ENCODE measurements at places on chromosomes 16 and 17. TPM values are rescaled to one million over a fixed set of nuclear protein-coding genes. Genes with fewer than 3 reads are reported as not detected.

ZNF200 gene
- 3.5 TPM for polyA plus RNA-seq

KRTAP4-6 gene
- not detected for polyA plus RNA-seq

LRRC37A gene
- polyA plus RNA-seq: 1.6 TPM

TBC1D3C gene
- polyA plus RNA-seq: not detected

OR3A3 gene
- not detected for polyA plus RNA-seq

DNA sequence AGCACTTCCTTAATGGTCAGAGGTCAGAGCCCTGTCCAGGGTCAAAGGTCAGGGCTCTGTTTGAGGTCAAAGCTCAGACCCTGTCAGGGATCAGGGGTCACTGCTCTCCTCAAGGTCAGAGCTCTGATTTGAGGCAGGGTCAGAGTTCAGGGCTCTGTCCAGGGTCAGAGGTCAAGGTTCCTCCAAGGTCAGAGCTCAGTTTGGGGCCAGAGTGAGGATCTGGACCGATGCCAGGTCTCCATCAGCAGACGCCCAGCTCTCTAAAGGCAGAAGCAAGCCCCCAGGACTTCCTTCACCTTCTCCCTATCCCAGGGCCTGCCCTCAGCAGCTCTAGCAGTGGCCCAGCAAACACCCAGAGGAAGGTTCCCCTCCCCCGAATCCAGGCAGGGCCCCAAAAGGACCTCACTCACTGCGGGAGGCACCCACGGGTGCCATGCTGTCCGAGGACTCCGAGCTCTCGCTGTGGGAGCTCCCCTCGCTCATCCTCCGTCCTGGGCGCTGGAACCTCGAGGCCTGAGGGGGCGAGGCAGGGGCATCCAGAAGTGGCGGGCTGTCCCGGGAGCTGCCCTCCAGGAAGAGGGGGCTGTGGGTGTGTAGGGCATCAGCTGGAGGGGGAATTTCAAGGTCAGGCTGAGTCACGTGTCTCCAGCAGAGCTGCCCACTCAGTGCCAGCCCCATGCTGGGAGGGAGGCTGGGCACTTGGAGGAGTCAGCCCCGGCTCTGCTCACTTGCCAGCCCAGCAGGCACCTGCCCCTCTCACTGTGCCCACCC is 26.7 kb downstream of the PIMREG start:
- no peak overlapping the region for H3K27ac ChIP-seq
- no peak overlapping the region for H3K4me3 ChIP-seq
- H3K4me1 ChIP-seq: no peaks in the 10 kb centered on the region

- H3K4me1 ChIP-seq: no peaks in the 10 kb centered on the region
- no peak overlapping the region for H3K27ac ChIP-seq
- no peaks in the 10 kb centered on the region for H3K27me3 ChIP-seq
- DNase-seq: no peak
- H3K36me3 ChIP-seq: peaks cover 40% of the 10 kb centered on the region
Observed at GRCh38 chr17:12098568-12098967, 77.9 kb downstream of the MAP2K4 start.

DNA sequence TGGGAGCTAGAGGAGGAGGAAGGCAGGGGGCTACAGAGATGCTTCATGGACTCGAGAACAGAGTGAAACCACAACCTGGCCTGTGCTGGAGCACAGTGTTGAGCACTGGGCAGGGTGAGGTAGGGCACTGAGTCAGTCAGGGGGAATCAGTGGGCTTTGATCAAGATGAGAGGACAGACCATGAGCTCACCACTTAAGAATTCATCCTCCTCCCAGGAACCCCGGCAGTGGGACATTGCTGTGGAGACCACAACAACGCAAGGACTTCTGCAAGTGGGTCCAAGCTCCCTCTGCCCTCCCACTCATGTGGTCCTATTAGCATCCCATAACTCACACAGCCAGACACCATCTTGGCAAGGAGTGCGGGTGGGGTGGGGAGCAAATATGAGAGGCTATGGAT is 1.7 kb upstream of the CES5A start:
- H3K27ac ChIP-seq: no peak overlapping the region
- no peaks in the 10 kb centered on the region for H3K27me3 ChIP-seq
- DNase-seq: no peak
- no peaks in the 10 kb centered on the region for H3K36me3 ChIP-seq
- H3K4me3 ChIP-seq: no peak overlapping the region
- H3K4me1 ChIP-seq: no peaks in the 10 kb centered on the region

- no peak for DNase-seq
- H3K4me1 ChIP-seq: no peaks in the 10 kb centered on the region
- H3K36me3 ChIP-seq: no peaks in the 10 kb centered on the region
- no peak overlapping the region for H3K27ac ChIP-seq
- no peaks in the 10 kb centered on the region for H3K27me3 ChIP-seq
- H3K4me3 ChIP-seq: no peak overlapping the region
Observed at GRCh38 chr17:53227111-53227510, 595.6 kb upstream of the KIF2B start.

- H3K27me3 ChIP-seq: peaks cover 47% of the 10 kb centered on the region
- no peaks in the 10 kb centered on the region for H3K36me3 ChIP-seq
- no peaks in the 10 kb centered on the region for H3K4me1 ChIP-seq
- no peak overlapping the region for H3K27ac ChIP-seq
Observed at GRCh38 chr16:86171329-86171728, 272.4 kb downstream of the IRF8 start.

- no peak overlapping the region for H3K27ac ChIP-seq
- peak; percentile 37 for DNase-seq
- H3K4me1 ChIP-seq: no peaks in the 10 kb centered on the region
Observed at GRCh38 chr16:72467157-72467759, 295.3 kb upstream of the PMFBP1 start.

DNA sequence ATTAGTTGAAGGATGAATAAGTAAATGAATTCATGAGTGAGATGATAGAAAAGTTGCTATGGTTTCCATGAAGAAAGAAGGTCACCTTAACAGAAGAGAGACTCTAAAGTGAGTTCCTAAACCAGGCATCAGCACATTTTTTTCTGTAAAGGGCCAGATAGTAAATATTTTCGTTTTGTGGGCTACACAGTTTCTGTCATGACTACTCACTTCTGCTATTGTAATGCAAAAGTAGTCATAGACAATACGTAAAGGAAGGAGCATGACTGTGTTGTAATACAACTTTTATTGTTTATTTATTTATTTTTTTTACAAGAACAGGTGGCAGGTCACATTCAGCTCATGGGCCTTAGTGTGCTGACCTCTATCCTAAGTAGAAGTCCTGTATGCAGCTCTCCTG is 426.1 kb upstream of the DYNLRB2 start:
- no peak for DNase-seq
- no peak overlapping the region for H3K27ac ChIP-seq
- no peak overlapping the region for H3K4me3 ChIP-seq
- no peaks in the 10 kb centered on the region for H3K36me3 ChIP-seq

DNA sequence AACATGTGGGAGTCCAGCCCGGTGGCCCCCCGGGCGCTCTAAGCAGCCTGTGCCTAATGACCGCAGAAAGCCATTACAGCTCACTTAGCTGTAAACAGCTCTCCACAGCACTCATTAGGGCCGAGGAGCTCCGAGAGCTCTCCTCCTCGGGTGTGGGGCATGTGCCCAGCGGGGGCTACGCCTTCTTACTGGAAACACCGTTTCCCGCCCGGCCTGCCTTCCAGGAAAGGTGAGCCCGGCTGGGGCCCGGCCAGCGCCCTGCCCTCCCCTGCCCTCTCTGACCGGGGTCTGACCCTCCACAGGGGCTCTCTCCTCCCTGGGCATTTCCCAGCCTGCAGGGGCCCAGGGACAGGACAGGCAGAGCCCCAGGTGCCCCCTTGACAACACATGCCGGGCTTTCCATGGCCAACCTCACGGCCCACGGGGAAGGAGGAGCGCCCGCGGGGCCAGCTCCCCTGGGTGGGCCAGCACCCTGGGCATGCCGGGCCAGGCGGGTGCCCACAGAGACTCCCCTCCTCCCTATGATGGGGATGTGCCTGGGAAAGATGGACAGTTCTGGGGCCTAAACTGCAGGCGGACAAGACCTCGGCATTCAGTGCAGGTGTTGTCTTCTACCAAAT is 72.6 kb downstream of the SDK2 start:
- no peak overlapping the region for H3K27ac ChIP-seq
- H3K4me3 ChIP-seq: no peak overlapping the region
- no peaks in the 10 kb centered on the region for H3K27me3 ChIP-seq
- no peak for DNase-seq
- no peaks in the 10 kb centered on the region for H3K36me3 ChIP-seq

DNA sequence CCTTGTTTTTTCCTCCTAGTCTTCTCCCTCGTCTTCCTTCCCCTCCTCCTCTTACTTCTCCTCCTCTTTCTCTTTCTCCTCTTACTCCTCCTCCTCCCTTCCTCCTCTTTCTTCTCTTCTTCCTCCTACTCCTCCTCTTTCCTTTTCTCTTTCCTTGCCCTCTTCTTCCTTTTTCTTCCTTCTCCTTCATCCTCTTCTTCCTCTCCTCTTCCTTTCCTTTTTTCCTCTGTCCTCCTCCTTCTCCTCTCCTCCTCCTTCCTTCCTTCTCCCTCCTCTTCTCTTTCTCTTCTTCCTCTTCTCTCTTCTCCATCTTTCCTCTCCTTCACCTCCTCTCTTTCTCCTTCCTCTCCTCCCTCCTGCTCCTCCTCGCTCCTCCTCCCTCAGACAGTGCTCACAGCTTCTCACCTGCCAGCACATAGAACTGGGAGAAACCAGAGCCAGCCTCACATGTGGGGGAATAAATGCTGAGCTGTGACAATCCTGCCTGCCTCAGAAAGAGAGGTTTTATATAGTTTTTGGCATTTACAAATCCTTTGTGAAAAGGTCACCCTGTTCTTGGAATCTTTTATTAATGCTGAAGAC is 84.3 kb upstream of the NLRP1 start:
- H3K27ac ChIP-seq: no peak overlapping the region
- peaks cover 39% of the 10 kb centered on the region for H3K27me3 ChIP-seq
- H3K36me3 ChIP-seq: no peaks in the 10 kb centered on the region
- no peak for DNase-seq
- no peak overlapping the region for H3K4me3 ChIP-seq

GRCh38 chr17:65191811-65192740 is 54.9 kb downstream of the RGS9 start:
- peaks cover 19% of the 10 kb centered on the region for H3K4me1 ChIP-seq
- no peaks in the 10 kb centered on the region for H3K36me3 ChIP-seq
- no peaks in the 10 kb centered on the region for H3K27me3 ChIP-seq
- H3K27ac ChIP-seq: peak overlapping the region; percentile 63

GRCh38 chr16:26860506-26860905 is 206.2 kb upstream of the C16orf82 start:
- no peaks in the 10 kb centered on the region for H3K27me3 ChIP-seq
- H3K36me3 ChIP-seq: no peaks in the 10 kb centered on the region
- H3K27ac ChIP-seq: no peak overlapping the region
- no peak for DNase-seq
- H3K4me1 ChIP-seq: no peaks in the 10 kb centered on the region

GRCh38 chr17:80962356-80963329 is 29.0 kb upstream of the CHMP6 start:
- no peaks in the 10 kb centered on the region for H3K36me3 ChIP-seq
- no peak for DNase-seq
- H3K4me1 ChIP-seq: peaks cover 35% of the 10 kb centered on the region
- no peak overlapping the region for H3K4me3 ChIP-seq
- no peaks in the 10 kb centered on the region for H3K27me3 ChIP-seq

GRCh38 chr17:42760652-42761581 is at the start of gene RAMP2:
TSS of gene RAMP2 (plus strand) at chr17:42761227. CDS start at chr17:42761262, 35 bp downstream.
- no peaks in the 10 kb centered on the region for H3K36me3 ChIP-seq
- no peak within 1 kb of the TSS for H3K27ac ChIP-seq
- H3K27me3 ChIP-seq: peaks cover 12% of the 10 kb centered on the region
- H3K4me1 ChIP-seq: peaks cover 16% of the 10 kb centered on the region

- DNase-seq: no peak
- no peak overlapping the region for H3K27ac ChIP-seq
- no peaks in the 10 kb centered on the region for H3K27me3 ChIP-seq
- H3K4me3 ChIP-seq: no peak overlapping the region
- H3K36me3 ChIP-seq: no peaks in the 10 kb centered on the region
Observed at GRCh38 chr17:65633146-65633881, 71.9 kb upstream of the AXIN2 start.

DNA sequence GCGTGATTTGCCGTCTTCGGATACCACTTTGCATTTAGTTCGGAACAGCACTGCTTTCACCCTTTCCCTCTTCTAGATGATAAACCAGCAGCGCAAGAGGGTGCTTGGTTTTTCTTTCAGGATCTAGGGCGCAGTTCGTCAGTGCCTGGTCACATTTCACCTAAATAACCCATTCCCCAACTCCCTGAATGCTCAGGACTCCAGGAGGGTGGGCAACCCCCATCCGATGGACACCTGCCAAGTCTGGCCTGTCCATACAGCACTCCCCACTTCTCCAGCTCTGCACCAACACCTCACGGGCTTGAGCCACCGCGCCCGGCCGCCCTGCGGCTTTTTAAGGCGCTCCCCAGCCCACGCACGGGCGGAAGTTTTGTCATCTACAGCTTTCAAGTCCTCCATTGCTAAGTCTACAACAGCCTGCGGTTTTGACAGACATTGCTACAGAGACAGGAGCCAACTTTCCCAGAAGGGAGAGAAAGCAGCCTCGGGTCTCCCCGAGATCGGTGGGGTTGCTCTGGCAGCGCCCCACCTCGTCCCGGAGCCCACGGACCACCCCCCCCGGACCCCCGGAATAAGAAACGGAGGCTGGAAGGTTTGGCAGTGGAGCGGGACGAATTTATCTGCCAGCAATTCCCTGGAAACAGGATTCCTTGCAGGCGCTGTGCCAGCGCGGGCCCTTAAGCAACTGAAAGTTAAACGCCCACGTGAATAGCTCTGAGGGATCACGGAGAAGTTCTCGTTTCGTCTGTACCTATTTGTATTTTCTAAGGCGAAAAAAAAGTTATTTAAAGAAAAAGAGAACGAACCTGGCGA is 38.6 kb upstream of the SLFN13 start:
- no peaks in the 10 kb centered on the region for H3K36me3 ChIP-seq
- peaks cover 57% of the 10 kb centered on the region for H3K27me3 ChIP-seq
- no peak for DNase-seq
- H3K4me3 ChIP-seq: peak overlapping the region; percentile 4
- no peaks in the 10 kb centered on the region for H3K4me1 ChIP-seq

GRCh38 chr16:17269439-17269838 is 201.3 kb downstream of the XYLT1 start:
- no peaks in the 10 kb centered on the region for H3K27me3 ChIP-seq
- H3K4me1 ChIP-seq: peaks cover 33% of the 10 kb centered on the region
- H3K4me3 ChIP-seq: no peak overlapping the region
- no peak for DNase-seq

DNA sequence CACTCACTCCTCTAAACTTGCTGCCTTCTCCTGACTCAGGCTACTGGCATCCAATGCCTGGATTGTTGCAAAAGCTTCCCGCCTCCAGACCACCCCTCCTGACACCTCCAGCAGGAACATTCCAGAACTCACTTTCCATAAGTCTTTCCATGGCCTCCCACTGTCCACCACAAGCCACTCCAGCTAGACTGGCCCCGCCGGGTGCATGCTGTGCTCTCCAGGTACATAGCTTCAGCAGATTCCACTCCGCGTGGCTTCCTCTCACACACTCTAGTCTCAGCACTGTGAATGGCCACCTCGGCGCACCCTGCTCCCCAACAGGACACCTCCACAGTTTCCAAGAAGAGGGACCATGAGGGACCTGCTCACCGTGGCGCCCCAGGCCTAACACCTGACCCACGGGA is 25.9 kb upstream of the FAAP100 start:
- H3K4me3 ChIP-seq: no peak overlapping the region
- peaks cover 23% of the 10 kb centered on the region for H3K4me1 ChIP-seq
- DNase-seq: no peak
- H3K27ac ChIP-seq: peak overlapping the region; percentile 67
- peaks cover 30% of the 10 kb centered on the region for H3K36me3 ChIP-seq

GRCh38 chr17:50476545-50477315 is 1.9 kb upstream of the RSAD1 start:
- no peak overlapping the region for H3K27ac ChIP-seq
- H3K36me3 ChIP-seq: peaks cover 13% of the 10 kb centered on the region
- no peak for DNase-seq
